ENCODE measurements at places on chromosomes 7 and 10.

- no peak for DNase-seq
Measured at GRCh38 chr10:47058032-47058702, 146.9 kb downstream of the PTPN20 start.

- DNase-seq, result no peak
Measured at GRCh38 chr10:14742382-14742781, 32.3 kb downstream of the FAM107B start.

- no peak for DNase-seq
Measured at GRCh38 chr10:10993785-10994184, 23.9 kb upstream of the CELF2 start.

GRCh38 chr10:55491712-55492111, 690.7 kb upstream of the PCDH15 start:
- DNase-seq, result no peak

- no peak for DNase-seq
Measured at GRCh38 chr7:22676385-22676784, 50.6 kb upstream of the IL6 start.

DNA sequence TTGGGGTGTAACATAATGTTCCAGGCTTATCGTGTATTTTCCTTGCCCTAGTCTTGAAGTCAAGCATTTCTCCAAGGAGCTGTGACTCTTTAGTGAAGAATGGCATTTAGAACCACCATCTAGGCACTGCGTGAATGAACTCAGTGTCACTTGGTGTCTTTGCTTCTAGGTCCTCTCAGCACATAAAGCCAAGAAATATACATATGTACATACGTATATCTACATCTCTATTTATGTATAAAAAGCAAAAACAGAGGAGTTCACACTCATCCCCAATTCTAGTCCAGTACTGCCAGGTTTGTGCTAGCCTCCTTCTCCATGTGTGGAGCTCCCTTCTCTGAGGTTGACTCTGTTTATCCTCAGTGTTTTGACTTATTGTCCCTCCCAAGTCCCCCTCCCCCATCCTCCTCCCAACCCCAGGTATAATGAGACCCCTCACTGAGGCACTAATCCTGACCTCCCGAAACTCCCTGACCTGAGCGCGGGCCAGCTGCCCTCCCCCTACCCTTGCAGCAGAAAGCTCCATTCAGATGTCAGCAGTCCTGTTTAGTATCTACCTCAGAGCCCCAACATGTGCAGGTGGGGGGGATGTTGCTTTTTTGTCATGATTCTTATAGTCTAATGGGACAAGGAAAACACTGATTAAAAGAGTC, 61.5 kb downstream of the GDI2 start:
- no peak for DNase-seq

DNA sequence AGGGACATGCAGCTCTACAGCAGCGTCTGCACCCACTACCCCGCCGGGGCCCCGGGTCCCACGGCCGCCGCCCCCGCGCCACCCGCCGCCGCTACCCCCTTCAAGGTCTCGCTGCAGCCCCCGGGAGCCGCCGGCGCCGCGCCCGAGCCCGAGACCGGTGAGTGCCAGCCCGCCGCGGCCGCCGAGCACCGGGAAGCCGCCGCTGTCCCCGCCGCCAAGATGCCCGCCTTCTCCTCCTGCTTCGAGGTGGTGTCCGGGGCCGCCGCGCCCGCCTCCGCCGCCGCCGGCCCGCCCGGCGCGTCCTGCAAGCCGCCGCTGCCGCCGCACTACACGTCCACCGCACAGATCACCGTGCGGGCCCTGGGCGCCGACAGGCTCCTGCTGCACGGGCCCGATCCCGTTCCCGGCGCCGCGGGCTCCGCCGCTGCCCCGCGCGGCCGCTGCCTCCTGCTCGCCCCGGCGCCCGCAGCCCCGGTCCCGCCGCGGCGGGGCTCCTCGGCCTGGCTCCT, 631 bp downstream of the OTUD1 start:
- no peak for DNase-seq

DNA sequence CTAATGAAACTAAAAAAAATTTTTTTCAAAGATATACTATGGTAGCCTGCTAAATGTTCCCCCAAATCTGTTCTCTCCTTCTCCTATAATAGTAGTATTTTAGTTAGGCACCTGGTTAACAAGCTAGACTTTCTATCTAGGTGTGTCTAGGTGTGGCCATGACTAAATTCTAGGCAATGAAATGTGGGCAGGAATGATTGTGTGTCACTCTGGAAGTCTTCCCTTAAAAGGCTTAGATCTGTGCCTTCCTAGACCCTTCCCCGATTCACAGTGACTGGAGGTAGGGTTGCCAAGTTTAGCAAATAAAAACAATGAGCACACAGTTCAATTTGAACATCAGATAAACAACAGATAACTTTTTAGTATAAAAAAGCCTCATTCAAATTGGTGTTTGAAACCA, 8.3 kb upstream of the ARHGAP21 start:
- no peak for DNase-seq

DNA sequence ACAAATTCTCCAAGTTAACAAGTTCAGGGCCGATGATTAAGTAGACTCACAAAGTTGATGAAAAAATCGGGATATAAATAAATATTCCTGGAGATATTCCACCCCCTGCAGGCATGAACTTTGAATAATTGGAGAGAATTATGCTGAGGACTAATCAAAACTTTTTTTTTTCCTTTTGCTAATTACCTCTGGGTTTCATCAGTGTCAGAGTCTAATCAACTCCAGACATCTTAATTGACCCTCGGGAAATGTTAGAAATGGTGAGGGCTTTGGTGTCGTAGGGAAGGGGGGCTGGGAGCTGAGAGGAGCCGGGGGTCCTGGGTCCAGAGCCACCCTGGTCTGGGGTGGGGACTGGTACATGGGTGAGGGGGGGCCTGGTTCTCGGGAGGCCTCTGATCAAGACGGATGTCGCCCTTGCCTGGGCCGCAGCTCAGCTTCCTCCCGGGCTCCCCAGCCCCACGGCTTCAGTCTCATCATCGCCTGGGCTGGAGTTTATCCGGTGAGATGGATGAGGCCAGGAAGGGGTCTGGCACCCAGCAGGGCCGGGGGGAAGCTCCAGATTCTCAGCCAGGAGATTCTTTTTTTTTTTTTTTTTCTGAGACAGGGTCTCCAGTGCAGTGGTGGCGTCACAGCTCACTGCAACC, 30.4 kb upstream of the ELFN1 start:
- no peak for DNase-seq

- DNase-seq, result no peak
Measured at GRCh38 chr10:25076506-25077177, 60.2 kb downstream of the THNSL1 start.

GRCh38 chr10:120943542-120943941, 92.4 kb downstream of the WDR11 start:
- DNase-seq, result no peak

GRCh38 chr7:152006336-152006735, 19.1 kb upstream of the GALNT11 start:
- no peak for DNase-seq

GRCh38 chr10:120586471-120586872, 129.4 kb downstream of the PLPP4 start:
- DNase-seq, result no peak

GRCh38 chr10:21002091-21002878, 105.2 kb upstream of the NEBL start:
- DNase-seq, result no peak

DNA sequence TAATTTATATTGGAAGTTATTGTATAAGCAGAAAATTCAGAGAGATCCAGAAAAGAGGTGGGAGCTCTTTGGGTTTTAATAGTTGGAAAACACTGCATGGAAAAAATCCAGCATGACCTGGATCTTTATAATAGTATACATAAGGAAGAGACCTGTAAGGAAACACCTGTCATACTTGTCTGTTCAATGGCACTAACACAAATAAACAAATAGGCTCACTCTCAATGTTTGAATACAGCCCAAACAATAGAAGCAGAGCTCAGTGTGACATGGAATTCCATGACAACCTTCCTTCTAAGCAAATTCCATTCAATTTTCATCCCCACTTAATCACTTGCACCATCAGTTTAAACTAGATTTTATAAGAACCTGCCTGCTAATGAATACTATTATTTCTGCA, 31.7 kb downstream of the CISD1 start:
- DNase-seq, result no peak

DNA sequence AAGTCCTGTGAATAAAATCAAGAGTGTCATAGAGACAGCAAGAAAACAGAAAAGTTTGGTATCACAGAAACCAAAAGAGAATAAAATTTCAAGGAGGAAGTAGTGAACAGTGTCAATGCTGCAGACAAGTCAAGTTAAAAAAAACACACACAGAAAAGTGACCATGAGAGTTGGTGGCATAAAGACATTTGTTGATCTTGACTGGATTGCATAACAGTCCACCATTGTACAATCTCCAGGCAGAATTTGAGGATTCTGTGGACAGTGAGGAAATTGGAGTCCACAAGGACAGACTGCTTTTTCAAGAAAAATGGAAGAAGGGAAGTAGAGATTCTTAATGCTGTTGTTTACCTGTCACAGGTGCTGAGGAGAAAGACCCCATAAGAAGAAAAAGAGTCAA, 412.5 kb downstream of the PLXDC2 start:
- DNase-seq, result no peak

GRCh38 chr10:101763141-101763846, 12.6 kb downstream of the FGF8 start:
- no peak for DNase-seq

DNA sequence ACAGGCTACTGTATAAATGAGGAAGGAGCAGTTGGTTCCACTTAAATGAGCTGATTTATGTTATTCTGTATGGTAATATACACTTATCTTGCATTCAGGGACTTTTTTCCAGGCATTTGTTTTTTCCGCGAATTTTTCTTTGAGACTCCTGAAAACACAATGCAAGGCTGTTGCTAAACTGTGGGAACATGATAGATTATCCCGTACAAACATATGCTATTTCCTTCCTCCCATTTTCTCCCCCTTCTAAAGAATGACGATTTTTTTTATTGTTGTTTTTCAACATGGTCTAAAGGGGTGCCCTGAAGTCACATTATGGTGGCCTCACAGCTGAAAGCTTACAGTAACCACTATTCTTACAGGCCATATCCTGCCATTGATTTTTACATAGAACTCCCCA, 523.9 kb upstream of the NRP1 start:
- DNase-seq, result no peak

DNA sequence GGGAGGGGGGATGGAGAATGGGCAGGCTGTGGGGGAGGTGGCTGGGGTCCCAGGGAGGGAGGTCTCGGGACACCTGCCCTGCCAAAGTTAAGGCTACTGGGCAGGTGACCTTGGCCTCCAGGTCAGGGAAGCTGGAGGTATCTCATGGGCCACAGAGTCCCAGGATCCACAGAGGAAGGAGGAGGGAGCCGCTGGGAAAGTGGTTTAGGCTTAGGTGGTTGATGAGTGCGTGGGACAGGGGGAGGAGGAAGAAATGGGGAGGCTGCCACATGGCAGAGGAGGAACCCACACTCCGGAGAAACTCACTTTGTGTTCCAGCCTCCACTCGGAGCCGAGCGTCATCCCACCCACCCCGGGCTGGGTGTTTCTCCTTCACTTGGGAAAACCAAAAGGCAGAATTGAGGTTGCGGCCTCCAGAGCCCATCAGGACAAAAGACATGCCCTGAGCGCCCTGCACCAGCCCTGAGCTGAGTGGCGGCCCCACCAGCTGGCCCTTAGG, 46.1 kb downstream of the ASB13 start:
- no peak for DNase-seq

- DNase-seq, result no peak
Measured at GRCh38 chr10:53006663-53007526, 234.3 kb upstream of the MBL2 start.

GRCh38 chr10:16193241-16193640, 243.6 kb upstream of the PTER start:
- no peak for DNase-seq

DNA sequence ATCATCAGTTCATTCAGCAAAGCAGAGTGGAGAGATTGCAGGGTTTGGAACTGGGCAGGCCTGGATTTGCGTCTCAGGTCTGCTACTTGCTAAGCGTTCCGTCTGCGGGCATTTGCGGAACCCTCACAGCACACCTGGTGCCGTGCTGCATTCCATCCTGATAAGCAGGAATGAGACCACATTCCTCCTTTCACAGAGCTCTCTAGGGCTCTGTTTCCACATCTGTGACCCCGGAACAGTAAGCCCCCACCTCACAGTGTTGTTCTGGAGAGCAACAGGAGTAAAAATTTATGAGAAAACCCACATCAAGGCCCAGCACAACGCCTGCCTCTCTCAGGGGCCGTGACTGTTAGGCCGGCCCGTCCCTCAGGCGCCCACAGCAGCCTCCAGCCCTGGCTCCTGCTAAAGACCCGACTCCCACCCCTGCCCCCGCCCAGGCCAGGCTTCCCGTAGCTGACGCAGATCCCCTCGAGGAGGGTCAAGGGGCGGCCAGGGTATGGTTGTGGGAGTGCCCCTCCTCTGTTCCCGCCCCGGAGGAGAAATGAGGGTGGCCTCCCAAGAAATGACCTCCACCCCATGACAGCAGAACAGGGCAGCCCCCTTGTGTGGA, 128.9 kb downstream of the RGS10 start:
- DNase-seq, result no peak

DNA sequence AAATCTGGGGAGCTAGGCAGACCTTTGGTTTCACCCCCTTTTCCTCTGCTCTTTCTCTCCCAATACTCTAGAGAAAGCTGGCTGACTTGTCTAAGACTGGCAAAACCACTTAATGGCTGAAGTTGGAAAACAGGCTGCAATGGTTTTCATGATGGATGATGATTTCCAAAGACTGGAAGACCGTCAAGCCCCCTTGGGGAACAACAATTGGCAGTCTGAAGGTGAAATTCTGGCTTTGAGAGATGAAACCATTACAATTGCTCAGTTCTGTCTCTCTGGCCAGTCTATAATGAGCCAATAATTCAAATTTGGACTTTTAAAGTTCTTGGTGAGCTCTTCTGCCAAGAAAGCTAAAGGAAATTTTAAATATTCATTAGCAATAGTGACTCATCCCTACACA, 680.5 kb downstream of the PARD3 start:
- no peak for DNase-seq

- DNase-seq, result no peak
Measured at GRCh38 chr10:74174521-74174920, 23.5 kb downstream of the ADK start.

DNA sequence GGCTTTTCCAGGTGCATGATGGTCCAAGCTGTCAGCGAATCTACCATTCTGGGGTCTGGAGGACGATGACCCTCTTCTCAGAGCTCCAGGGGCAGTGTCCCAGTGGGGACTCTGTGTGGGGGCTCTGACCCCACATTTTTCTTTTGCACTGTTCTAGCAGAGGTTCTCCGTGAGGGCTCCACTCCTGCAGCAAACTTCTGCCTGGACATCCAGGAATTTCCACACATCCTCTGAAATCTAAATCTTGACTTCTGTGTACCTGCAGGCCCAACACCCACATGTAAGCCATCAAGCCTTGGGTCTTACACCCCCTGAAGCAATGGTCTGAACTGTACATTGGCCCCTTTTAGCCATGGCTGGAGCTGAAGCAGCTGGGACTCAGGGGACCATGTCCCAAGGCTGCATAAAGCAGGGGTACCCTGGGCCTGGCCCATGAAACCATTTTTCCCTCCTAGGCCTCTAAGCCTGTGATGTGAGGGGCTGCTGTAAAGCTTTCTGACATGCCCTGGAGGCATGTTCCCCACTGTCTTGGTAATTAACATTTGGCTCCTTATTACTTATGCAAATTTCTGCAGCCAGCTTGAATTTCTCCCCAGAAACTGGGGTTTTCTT, 86.9 kb downstream of the ZNF783 start:
- no peak for DNase-seq
